ENCODE measurements at places on chromosomes 1 and 21.

DNA sequence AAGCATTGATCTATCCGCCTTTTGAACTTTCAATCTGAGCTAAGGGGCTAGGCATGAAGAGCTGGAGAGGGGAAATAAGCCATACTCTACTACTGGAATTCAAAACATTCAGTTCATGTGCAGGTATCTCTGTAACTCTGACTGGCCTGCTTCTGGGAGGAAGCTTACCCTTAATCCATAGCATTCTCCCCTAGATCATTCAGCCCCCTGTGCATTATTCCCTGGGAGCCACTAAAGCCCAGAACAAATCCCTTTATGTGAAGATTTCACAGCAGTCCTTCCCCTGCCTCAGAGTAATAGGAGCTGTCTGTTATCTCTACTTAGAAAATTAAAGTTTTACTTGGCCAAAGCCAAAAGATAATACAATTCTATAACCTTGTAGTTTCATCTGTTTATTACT, 300.7 kb downstream of the SEC16B start:
- DNase-seq, result no peak

DNA sequence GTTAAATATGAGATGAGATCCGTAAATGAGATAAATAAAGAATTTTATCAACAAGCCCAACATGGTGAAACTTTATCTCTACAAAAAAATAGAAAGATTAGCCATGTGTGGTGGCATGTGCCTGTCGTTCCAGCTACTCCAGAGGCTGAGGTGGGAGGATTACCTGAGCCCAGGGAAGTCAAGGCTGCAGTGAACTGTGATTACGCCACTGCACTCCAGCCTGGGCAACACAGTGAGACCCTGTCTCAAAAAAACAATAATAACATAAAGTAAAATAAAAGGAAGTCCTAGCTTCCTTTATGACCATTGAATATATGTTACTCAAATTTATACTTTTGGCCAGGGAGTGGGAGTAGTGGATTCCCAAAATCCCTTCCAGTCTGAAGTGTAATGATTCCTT, 48.7 kb upstream of the TEKT2 start:
- no peak for DNase-seq

GRCh38 chr1:178151831-178152230, 57.9 kb downstream of the RASAL2 start:
- DNase-seq, result no peak

DNA sequence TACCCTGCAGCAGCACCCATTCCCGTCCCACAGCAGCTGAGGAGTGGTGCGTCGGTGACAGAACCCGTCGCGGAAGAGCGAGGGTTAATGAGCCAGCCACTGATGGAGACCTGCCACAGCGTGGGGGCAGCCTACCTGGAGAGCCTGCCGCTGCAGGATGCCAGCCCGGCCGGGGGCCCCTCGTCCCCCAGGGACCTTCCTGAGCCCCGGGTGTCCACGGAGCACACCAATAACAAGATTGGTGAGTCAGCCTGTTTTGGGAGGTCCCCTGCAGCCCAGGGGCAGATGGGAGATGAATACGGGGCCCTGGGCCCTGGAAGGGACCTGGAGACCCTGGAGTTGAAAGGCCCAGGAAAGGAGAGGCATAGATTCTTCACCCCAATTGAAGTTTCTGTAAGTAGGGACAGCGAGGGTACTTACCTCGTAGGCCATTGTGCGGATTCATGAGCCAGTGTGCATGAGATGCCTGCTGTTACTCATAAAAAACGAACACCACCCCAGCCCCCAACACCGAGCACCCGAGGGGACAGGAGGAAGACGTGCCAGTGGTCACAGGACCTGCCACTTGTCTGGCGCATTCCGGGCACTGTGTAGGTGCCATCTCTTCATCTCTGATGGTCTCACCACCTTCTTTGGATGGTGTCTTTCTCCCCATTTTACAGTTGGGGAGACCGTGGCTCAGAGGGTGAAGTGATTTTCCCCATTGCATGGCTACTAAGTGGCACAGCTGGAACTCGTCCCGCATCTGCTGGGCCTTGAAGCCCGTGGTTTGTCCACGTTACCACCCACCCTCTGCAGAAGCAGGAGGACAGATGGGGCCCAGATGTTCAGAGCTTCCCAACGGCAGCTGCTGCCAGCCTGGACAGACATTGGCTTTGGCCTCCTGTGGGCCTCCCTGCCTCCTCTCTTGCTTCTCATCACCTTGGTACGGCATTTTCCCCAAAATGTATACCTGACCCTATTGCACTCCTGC, 28.3 kb upstream of the TNFRSF1B start:
- no peak for DNase-seq

- DNase-seq, result no peak
Measured at GRCh38 chr1:64137412-64137803, 66.0 kb upstream of the UBE2U start.

DNA sequence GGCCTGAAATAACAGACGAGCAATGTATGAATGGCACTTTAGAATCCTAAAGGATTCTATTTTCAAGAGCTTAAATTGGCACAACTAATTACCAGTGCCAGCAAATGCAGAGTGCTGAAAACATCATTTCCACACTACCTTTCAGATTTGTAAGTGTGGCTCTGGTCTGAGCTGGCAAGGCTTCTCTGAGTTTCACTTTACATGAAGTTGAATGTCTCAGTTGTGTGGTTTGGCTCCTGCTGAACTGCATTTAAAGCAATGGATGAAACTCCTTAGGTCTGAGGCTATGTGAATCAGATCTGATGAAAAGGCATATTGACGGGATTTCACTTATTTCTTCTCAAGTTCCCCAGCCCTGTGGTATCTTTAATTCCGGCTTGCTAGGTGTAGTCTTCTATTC, 114.8 kb upstream of the PTGFR start:
- no peak for DNase-seq

- no peak for DNase-seq
Measured at GRCh38 chr1:21344098-21344749, 54.0 kb upstream of the ECE1 start.
